ENCODE measurements at places on chromosomes 4 and X.

- no peak for DNase-seq
Measured at GRCh38 chrX:48920718-48921104, 1.9 kb upstream of the PIM2 start.

DNA sequence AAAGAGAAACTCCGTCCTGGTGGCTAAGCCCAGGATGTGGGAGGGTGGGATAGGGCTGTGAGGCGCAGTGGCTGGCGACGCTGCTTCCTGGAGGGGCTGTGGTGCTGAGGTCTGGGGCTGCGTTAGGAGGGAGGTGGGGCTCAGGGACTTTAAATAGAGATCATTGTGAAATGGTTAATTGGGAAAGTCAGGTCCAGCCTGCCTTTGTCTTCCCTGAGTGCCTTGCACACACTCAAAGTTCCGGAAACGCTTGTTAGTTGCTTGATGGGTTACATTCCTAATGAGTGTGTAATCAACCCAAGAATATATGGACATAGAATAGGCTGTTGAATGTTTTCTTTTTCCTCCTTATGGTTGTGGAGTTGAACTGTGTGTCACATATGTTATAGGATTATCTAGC is 55.7 kb upstream of the CLDN34 start:
- DNase-seq = no peak

GRCh38 chr4:38563707-38564495 is 100.1 kb upstream of the KLF3 start:
- DNase-seq = no peak

GRCh38 chr4:144739511-144740033 is 93.6 kb downstream of the HHIP start:
- no peak for DNase-seq

DNA sequence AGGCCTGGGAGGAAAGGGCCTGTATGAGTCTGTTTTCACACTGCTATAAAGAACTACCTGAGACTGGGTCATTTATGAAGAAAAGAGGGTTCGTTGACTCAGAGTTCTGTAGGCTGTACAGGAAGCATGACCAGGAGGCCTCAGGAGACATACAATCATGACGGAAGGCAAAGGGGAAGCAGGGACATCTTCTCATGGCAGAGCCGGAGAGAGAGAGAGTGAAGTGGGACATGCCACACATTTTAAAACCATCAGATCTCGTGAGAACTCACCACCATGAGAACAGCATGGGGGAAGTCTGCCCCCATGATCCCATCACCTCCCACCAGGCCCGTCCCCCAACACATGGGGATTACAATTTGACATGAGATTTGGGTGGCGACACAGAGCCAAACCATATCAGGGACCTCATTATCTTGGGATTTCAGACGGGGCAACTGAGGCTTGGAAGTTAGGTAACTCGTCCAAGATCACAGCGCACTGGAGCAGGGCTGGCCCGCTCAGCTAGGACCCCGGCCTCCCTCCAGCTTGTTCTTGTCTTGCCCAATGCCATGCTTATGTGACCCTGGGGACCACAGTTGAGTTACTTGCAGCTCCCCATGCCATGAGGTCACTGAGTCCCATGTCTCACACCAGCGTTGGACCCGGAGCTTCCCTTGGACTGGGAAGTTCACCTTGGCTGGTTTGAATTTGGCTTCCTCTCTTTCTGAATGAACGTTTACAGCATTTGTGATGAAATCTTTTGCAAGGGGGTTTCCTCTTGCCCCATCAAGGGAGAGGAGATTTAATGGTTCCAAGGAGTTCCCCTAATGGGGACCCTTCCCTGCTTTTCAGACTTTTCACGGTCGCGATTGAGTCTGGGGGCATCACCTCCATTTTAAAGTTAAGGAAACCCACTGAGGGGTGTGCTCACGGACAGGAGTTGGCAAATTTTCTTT is 18.1 kb downstream of the HTRA3 start:
- DNase-seq = no peak

DNA sequence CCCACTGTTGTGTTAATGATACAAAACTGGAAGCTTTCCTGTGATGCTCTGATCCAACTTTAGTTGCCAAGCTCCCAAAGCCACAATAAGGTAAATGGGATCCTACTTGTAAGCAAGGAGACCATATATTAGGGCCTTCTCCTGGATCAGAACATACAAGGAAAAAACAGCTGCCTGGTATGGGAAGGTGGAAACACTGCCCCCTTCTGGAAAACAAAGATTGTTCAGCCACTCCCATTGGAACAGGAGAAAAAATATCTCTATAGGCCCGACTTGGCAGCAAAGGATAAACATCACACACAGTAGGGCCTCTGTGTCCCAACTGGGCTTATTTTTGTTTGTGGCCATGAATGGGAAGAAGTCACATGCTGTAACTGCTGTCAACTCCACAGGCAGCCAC is 166.5 kb downstream of the TBX22 start:
- no peak for DNase-seq

- no peak for DNase-seq
Measured at GRCh38 chr4:113943863-113944262, 35.6 kb downstream of the ARSJ start.

DNA sequence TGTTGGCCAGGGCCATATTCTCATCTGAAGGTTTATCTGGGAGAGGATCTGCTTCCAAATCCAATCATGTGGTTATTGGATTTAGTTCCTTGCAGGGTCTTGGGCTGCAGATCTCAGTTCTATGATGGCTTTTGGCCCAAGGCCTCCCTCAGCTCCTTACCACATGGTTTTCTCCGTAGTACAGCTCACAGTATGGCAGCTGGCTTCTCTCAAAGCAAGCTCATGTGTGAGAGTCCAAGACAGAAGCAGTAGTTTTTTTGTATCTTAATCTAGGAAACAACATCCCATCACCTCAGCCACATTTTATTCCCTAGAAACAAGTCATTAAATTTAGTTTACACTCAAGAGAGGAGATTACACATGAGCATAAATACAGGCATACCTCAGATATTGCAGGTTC is 24.5 kb downstream of the MND1 start:
- no peak for DNase-seq

- DNase-seq = no peak
Measured at GRCh38 chrX:153406903-153407302, 4.4 kb upstream of the ZFP92 start.

DNA sequence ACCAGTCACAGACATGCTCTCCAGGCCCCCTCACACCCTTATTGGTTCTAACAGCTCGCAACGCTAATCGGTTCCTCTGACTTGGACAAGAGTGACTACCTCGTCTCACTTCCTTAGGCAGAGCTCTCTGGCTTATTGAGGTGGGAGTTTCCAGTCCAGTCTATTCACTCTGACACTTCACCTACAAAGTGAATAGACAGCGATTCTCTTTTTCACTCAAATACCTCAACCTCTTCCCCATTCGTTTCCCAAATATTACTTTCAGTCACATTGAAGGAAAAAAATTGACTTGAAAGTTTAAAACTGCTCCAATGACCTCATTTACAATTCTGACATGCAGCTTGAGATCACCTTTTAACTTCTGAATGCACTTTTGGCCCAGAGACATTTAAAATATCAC is 17.7 kb downstream of the HELT start:
- DNase-seq = no peak

GRCh38 chr4:71186566-71187403 is 152.0 kb upstream of the SLC4A4 start:
- DNase-seq = no peak

DNA sequence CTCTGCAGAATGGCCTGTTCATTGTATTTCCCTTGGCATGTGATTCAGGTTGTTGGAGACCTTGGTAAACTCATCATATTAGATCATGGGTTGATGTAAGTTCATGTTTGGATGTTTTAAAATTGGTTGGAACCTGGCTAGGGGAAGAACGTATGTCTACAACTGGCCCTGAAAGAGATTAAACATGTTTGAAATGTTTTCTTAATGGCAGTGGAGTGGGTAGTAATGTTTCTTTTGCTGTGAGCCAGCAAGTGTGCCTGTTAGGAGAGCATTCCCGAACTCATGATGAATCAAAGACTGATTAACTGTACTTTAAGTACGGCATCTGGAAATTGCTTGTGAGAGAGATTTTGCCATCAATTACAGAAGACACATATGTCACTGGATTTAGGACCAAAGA is 44.5 kb upstream of the SLC4A4 start:
- DNase-seq = no peak

DNA sequence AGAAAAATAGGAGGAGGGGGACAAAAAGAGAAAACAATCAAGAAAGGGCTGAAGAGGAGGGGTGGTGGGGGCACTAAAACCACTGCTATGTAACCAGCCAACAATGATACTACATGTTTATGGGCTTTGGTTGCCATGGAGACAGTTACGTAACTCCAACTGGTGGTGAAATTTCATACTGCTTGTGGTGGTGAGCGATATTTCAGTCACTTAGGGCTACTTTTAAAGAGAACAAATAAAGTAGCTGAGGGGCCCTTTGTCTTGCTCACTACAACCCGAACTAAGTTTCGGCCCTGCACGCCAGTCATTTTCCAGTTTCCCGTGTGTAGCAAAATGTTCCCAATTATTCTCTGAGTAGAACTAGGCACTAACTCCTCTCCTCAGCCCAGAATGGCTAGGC is 275.2 kb upstream of the EDA2R start:
- DNase-seq = no peak

DNA sequence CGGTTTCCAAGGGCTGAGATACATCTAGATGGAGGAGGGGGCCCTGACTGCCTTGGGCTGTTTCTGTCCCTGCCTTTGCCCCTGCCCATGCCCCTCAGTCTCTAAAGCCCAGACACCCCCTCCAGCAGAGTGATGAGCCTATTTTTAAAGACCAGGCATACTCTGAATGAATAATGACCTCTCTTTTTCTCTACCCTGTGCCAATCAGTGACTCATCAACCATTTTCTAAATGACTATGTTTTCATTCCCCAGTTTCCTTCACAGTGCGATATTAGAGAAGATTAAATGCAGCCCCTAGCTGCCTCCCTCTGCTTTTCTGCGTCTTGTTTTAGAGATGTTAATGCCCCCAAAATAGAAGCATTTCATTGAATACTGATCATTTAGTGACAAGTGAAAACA is 15.5 kb upstream of the NHS start:
- DNase-seq = no peak

DNA sequence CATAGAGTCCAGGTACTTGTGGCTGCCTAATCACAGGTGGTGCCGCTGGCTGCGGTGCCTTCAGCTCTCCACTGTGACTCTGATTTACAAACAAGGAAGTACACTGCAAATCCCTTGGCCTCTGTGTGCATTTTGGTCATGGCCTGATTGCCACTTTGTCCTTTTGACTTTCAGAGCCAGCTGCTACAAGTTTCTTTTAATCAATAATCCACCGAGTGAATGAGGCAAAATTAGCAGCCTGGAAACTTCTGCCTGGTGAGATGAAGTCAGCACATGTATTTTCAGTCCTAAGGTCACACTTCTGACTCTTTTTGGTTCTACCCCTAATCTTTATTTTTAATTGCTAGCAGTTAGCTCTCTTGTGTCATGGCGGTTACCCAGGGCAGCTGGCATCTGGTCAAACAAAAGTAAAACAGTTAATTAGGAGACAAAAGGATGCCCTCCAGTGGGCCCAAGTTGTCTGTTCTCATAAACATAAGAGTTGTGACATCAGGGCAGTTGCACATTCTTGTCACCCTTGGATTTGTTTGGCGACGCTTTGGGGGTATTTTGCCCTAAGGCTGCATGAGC is 62.3 kb upstream of the LNX1 start:
- no peak for DNase-seq

GRCh38 chrX:71637848-71638247 is 19.5 kb upstream of the CXCR3 start:
- DNase-seq = no peak

DNA sequence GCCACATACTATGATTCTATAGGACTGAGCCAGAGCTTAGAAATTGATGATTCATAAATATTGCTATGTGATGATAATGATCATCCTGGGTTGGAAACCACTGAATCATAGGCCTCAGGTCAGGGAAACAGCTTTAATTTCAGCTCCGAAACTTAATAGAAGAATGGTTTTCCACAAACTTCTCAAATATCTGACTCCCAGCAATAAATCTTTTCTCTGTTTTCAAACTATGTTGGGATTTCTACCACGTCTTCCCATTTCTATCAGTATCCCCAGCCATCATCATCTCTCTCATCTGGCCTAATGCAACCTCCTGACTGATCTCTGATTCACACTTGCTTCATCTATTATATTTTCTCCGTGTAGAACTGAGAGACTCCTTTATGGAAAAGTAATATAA is 521.8 kb upstream of the AGA start:
- no peak for DNase-seq

DNA sequence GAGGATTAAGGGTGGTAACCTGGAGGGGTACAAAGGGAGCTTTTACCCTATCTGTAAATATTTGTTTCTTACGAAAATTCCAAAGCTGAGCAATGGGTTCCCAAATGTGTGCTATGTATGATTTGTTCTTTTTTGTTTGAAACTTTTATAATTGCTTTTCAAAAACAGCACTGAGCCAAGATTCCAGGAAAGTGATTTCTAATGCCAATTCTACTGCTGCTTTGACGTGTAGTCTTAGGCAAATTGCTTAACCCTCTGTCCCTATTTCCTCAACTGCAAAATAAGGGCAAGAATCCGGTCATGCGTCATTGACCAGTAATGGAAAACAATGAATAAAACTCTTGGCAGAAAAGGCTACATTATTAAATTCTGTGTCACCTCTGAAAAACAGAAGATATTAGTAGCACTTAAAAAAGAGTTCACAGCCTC is 454.7 kb downstream of the IL15 start:
- no peak for DNase-seq

DNA sequence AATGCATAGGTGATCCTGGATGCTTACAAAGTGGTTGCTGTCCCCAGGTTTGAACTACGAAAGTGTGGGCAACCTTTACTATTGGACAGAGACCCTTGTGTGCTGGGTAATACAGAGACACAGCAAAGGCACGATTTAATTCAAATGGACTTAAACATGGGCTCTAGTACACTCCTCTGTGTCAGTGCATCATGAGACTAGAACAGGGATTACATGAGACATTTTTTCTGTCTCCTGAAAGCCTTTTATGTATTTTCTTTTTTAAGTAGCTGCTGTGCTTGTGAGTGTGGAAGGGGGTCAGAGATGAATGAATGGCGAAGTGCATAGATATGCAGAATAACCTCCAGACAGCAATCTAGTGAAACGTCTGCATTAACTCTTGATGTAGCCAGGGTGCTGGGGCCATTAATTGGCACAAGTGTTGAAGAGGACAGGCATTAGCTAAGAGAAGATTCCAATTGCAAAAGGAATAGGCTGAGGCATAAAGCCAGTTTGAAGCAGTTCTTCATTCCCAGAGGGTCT is 218.4 kb downstream of the STIM2 start:
- DNase-seq = no peak

GRCh38 chr4:54107951-54108748 is 8.2 kb downstream of the GSX2 start:
- no peak for DNase-seq

DNA sequence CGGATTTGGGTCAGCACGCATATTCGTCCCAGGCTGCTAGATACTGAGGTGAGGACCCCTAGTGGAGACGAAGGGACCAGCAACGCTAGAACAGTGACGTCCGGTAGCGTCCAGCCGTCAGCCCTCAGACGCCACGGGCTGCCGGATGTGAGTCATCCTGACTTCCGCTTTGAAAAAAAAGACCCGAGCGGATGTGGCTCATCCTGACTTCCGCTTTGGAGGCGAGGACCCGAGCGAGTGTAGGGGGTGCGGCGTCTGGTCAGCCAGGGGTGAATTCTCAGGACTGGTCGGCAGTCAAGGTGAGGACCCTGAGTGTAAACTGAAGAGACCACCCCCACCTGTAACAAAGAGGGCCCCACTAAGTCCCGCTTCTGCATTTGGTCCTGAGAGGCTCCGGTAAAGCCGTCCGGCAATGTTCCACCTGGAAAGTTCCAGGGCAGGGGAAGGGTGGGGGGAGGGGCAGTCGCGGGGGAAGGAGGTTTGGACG is at the start of gene MAGEB2:
TSS of gene MAGEB2 (plus strand) at position 207 of the 487 bp plus-strand sequence. CDS start 3,018 bp downstream, outside the sequence.
- DNase-seq = no peak

GRCh38 chr4:48047421-48047844 is 30.9 kb downstream of the NIPAL1 start:
- DNase-seq = no peak
